ENCODE measurements at places on chromosomes 1 and 21.
A peak's percentile ranks its signal among the peaks of the same experiment; 100 is the strongest.

- no peak for DNase-seq
These were observed 715.5 kb downstream of the NCAM2 start for GRCh38 chr21:21713651-21714180.

DNA sequence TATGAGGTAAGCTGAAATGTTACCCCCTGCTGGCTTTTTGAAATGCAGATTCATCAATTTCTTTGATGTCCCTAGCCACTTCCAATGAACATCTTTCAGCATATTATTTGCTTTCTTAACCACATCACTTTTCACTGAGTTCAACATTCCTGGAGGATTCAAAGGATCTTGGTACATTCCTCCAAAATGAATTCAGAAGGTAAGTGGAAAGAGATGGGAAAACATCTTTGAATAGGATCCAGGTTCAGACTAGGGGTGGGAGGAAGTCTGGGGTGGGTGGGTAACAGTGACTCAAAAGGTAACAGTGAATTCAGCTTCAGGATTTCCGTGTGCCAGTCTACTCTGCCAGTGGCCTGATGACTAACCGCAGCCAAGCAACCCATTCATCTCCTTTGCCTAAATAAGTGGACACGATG, 180.7 kb downstream of the ZC3H11B start:
- DNase-seq: no peak

- no peak for DNase-seq
These were observed 575.6 kb downstream of the AGBL4 start for GRCh38 chr1:49448200-49448599.

DNA sequence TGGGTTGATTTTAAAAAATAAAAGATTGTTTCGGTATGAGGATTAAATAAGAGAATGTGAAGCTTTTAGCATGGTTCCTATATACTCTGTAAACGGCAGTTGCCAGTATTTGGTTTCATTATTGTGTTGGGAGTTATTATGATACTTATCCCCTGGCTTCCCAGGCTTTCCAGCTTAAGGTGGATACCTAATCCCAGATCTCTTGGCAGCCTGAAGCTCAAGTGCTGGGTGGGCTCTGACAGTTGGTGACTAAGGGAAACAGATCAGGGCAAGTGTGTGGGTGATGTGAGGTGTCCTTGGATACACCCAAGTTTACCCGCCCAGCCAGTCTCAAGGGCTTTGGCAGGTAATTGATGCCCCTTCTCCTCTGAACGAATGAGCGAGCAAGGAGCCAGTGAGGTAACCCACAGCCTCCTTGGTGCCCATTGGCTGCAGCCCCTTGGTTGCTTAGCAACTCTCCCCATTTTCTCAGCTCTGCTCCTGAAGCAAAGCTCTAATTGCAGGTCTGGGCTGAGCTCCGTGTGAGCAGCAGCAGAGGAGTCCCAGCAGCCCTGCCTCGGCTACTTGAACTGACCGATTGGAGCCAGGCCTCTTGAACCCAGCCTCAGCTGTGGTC, 6.1 kb downstream of the IPO13 start:
- no peak for DNase-seq

DNA sequence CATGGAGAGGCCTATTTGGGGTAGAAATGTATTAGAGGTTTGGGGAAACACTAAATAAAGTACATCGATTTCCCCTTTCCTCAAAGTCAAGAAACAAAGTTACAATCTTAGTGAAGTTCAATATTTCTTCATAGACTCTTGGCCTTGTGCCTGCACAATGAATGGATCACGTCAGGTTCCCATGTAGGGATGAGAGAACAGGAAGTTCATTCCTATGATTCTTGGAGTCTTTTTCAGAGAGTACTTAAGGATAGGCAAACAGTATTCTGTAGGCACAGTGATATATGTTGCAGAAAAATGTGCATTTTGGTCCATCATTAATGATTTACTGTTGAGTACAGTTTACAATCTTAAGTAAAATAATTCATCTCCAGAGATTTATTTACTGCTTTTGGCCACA, 275.5 kb downstream of the RGS7 start:
- peak; percentile 52 for DNase-seq

Data from HS-5 (cell line).